ENCODE measurements at places on chromosomes 7 and 10.
A peak's percentile ranks its signal among the peaks of the same experiment; 100 is the strongest.

DNA sequence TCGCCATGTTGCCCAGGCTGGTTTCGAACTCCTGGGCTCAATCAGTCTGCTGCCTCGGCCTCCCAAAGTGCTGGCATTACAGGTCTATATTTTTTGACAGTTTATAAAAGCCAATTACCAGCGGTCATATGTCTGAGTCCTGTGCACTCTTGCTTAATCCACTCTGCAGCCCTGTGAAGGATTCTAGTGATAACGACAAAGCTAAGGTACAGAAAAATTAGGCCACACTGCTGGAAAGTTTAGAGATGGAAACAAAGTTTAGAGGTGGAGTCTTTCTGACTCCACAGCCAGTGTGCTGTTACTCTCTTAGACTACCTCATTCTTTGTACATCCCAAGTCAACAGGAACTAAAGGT is 707 bp downstream of the PTER start:
- DNase-seq, result no peak

DNA sequence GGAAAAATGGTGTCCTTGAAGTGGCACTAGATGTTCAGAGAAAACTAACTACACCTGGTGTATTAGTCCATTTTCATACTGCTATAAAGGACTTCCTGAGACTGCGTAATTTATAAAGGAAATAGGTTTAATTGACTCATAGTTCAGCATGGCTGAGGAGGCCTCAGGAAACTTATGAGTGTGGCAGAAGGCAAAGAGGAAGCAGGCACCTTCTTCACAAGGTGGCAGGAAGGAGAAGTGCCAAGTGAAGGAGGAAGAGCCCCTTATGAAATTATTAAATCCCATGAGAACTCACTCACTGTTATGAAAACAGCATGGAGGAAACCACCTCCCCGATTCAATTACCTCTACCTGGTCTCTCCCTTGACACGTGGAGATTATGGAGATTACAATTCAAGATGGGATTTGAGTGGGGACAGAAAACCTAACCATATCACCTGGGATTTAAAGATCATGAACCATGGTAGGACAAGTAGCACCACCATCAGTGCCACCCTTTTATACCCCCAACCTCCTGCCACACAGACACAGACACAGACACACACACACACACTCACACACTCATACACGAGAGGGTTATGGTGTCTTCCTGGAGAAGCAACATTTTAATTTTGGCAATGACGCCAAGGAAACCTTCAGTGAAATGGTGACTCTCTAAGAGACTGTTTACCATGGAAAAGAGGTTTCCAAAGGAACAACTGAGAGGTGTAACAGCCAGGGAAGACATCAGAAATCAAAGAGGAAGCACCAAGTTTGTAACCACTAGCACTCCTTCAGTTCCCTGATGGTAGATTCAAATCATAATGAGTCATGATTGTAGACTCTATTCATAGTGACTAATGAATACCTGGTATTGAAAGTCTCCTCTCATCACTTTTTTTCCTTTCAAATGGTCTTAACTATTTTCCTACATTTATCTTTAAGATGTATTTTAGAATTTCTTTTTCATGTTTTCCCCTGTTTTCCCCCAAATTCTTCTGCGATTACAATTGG is 41.8 kb upstream of the WNT16 start:
- no peak for DNase-seq

DNA sequence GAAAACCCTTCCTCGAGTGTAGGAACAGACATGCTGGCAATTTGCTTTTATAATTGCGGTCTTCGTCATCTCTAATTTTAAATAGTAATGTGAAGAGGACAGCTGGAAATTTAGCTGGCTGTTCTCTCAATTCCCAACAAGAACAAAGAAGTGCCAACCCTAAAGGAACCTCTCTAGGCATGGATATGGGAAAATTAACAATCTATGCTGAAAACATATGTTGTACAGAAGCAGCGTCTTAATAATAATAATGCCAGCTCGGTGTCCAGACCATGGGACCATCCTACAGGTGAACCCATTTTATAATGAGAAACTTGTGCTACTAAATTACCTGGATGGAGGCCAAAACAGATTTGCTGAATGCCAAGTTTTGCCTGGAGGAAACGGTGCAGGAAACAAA is 641.4 kb upstream of the MGMT start:
- DNase-seq, result no peak

GRCh38 chr7:7261863-7262262 is 79.5 kb downstream of the C1GALT1 start:
- DNase-seq, result no peak

GRCh38 chr10:74206746-74207145 is 55.7 kb downstream of the ADK start:
- no peak for DNase-seq

DNA sequence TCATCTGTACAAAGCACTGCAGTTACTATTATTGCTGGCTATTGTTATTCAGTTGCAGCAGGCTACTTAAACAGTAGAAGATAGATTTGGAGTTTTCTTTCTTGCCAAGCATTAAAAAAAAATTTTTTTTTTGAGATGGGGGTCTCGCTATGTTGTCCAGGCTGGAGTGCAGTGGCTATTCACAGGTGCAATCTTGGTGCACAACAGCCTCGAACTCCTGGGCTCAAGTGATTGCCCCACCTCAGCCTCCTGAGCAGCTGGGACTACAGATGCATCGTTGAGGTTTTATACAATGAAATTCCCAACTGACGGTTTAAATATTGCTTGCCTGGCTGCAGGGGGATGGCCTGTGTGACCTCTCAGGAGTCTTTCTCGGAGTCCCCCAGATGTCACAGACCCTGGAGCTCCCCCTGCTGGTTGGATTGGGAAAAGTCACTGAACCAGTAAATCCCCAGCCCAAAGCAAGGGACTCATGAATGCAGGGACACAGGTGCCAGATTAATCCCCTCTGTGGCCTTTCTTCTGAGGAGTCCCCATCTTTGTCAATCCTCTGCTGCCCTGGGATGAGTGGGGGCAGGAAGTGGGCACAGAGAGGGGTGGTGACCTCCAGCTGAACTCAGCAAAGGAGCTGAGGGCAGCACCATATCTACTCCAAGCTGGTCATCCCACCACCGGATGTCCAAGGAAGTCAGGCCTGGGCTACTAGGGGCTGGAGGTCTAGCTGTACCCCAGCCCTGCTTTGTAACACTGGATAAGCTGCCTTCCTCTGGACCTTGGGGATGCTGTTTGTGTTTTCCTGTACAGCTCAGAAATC is 149.6 kb downstream of the C10orf105 start:
- peak; percentile 78 for DNase-seq

GRCh38 chr10:73799899-73800559 is 11.4 kb downstream of the NDST2 start:
- DNase-seq, result no peak

- DNase-seq, result no peak
Observed at GRCh38 chr10:14294347-14295059, 36.2 kb downstream of the FRMD4A start.

DNA sequence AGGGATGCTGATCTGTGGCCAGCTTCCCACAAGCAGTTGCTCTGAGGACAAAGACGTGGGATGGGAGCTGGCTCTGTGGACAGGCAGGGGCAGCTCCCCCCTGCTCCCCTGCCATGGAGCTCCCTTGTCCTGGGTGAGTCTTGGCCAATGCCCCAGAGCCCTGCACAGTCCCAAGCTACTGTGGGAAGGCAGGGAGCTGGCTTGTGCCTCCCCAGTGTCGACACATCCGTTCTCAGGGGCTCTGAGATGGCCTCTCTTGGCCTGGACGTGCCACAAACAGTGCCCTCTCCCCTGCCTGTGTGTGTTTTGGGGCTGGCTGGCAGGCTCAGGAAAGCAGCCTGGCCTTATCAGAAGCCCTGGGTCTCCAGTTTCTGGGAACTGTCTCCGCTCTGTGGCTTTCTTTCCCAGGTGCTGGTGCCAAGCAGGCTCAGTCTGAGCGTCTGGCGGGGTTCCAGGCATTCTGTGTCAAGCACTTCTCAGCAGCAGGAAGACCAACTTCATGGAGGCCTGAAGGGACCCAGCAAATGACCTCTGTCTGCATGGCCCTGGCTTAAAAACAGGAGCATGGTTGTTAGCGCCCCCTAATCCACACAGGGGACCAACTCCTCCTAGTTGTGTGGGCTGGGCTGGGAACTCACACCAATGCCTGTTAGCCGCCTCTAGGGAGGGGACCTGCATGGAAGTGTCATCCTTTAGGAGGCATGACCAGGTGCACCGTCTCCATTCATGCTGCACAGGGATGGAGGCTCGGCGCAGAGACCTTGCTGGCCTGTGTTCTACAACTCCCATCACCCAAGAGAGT is 375.2 kb downstream of the RPS24 start:
- DNase-seq, result no peak

GRCh38 chr10:70917226-70917625 is 28.9 kb upstream of the PCBD1 start:
- DNase-seq, result no peak

- DNase-seq, result peak; percentile 30
Observed at GRCh38 chr10:48634198-48634983, 29.5 kb upstream of the ARHGAP22 start.

DNA sequence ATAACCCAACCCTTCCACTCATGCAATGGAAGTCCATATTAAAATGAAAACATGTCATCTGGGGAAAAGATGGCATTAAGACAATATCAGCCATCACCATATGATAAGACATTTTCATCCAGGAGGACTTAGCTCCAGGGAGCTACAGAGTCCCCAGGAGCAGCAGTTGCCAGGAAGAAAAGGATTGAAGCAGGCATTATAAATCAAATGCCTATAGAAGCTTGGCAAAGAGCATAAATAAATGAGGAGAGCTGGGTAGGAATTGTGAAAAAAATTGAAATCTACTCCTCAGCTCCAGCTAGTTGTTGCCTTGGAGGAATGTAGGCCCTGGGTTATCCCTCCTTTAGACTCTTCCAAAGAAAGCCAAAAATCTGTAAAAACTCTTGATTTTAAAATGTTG is 42.5 kb downstream of the FAM13C start:
- DNase-seq, result no peak

DNA sequence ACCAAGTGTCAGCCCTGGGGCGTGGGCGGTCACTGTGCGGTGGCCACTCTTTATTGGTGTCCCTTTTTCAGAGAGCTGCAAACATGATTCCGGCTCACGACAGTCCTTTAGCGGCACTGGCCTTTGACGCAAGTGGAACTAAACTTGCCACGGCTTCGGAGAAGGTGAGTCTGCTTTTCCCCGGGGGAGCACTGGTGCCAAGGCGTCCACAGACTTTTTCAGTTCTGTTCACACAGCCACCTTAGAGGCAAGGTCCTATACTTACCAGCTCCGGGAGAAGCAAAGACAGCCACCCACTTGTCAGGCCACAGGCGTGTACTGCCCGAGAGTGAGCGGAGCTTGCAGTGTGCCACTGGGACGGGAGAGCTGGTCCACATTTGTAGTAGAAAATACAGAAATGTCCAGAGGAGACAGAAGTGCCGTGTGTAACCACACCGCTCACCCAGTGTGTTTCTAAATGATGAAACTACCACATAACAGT is 27.9 kb downstream of the WIPI2 start:
- no peak for DNase-seq

DNA sequence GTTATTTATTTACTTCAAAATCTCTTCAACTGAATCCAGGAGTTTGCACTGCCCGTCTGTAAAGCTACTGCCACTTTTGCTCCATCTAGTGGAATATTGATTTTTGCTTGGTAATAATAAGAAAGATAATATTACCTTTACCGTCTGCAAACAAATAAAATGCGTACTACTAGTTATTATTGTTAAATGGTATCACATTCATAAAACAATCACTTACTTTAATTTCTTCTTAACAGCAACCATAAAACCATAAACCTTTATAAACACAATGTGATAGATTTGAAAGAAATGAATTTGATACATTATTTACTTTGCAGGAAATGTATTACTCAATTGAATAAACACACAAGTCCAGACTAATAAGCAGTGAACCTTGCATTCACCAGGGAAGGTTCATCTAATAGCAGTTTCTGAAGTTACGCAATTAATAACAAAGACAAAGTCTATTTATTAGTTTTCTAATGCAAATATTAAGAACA is 6.4 kb downstream of the AGMO start:
- DNase-seq, result no peak

- peak; percentile 41 for DNase-seq
Observed at GRCh38 chr10:132371641-132372081, 25.3 kb upstream of the PWWP2B start.

GRCh38 chr10:71621231-71622153 is 98.1 kb downstream of the C10orf105 start:
- no peak for DNase-seq

DNA sequence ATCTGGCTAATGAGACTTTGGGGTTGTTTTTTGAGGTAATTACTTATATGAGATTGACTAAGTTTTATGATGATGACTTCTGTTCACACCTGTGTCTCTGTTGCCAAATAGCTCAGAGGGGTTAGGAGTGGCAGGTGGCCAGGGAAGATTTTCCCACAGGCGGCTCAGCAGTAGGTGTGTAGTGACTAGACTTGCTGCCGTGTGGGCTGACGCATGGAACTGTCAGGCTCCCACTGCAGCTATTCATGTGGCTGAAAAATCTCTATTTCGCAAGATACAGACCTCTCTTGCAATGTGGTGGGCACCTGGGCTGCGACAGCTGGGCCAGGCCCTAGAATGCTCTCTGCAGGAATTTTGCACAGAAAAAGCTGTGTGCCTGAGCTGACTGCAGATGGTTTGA is 1.4 kb downstream of the CPA4 start:
- no peak for DNase-seq

DNA sequence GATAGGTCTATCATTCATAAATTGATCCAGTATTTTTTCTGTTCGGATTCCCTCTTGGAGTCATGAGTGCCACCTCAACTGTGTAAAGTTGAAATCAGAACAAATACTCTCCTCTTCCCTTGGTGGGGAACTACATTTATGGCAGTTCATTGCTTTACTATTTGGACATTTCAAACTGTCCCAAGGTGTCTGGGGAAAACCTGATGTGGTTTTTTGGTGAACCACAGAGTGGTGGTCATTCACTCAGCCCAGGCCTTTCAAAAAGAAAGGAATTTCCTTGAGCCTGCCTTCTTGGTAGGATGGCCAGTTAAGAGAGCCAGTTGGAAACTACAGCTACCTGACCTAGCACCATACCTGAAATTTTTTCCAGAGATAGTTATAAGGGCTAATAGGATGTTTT is 59.0 kb downstream of the ABCB1 start:
- no peak for DNase-seq

GRCh38 chr10:43122826-43123225 is 15.4 kb upstream of the CSGALNACT2 start:
- DNase-seq, result no peak

DNA sequence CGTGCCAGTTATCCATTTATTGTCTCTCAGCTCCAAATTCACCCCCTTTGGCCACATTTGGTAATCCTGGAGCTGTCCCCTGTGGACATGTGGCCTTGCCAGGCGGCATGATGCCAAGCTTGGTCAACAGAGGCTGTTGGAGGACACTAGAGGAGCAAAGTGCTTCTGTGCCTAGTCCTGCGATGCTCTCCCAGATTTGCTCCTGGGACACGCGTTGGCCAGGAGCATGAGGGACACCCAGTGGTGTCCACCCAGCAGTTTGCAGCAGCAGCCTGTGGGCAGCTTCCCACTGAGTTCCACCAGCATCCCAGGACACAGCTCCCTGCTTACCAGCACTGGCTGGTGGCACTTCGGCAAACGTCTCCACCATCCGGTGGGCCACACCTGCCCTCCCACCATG is 55.5 kb upstream of the STEAP1B start:
- DNase-seq, result no peak

GRCh38 chr10:110516815-110517492 is 19.2 kb downstream of the DUSP5 start:
- DNase-seq, result no peak
